ENCODE measurements at places on chromosomes 11 and 22. TPM values are rescaled to one million over a fixed set of nuclear protein-coding genes. Genes with fewer than 3 reads are reported as not detected.
A peak's percentile ranks its signal among the peaks of the same experiment; 100 is the strongest.

DNA sequence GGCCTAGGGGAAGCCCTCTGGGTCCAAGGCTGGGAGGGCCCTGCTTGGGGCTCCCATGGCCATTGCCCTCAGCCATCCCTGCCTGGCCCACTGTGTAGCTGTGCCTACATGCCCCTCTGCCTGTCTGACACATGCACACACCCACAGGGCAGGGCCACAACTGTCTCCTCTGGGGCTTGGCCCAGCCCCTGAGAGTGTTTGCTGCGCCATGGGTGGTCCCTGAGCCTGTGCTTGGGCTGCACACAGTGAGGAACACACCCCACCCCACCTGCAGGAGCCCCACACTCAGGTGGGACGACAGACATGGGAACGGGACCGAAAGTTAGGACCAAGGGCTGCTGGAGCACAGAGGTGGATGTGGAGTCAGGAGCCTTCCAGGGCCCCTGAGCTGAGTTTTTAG, 489.5 kb downstream of the TBC1D22A start:
- DNase-seq, result no peak

DNA sequence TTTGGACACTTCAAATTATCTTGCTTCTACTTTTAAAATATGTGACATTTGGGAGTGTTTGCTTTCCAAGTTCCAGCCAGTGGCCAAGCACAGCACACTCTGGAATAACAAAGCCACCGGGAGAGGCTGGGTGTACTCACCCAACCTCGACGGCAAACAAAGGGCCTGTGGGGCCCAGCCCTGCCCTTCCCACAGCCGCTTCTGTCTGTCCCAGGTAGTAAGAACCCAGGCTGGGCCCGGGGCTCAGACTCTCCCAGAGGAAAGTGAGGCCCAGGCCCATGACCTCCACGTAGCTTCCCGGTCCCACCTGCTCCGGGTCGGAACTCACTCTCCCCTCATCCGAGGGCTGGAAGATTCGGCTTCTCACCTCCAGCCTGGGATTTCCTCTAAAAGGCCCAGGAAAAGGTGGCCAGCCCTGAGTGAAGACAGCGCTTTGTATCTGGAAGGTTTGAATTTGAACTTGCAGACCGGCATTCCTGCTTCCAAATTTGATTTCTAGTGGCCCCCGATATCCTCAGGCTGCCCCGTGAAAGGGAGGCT, 93.5 kb downstream of the CELSR1 start:
- DNase-seq, result no peak

The SLC15A3 gene
- total RNA-seq, result 49.4 TPM

DNA sequence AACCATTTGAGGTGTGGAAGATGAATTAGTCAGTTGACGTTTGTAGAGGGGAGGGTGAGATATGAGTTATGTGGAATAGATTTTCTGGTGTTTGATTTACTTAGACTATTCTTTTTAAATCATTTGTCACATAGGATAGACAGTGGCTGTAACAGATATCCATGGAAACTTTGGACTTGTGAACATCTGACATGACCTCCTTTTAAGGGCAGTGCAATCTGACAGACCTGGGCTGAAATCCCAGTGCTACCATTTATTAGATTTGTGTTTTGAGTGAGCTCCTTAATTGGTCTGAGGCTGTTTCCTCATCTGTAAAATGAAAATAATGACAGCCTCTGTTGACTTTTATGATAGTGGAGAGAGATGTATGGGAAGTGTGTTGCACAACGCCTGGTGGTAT, 159.9 kb downstream of the TEAD1 start:
- DNase-seq, result no peak

The RAPSN gene
- total RNA-seq, result 4.9 TPM

DNA sequence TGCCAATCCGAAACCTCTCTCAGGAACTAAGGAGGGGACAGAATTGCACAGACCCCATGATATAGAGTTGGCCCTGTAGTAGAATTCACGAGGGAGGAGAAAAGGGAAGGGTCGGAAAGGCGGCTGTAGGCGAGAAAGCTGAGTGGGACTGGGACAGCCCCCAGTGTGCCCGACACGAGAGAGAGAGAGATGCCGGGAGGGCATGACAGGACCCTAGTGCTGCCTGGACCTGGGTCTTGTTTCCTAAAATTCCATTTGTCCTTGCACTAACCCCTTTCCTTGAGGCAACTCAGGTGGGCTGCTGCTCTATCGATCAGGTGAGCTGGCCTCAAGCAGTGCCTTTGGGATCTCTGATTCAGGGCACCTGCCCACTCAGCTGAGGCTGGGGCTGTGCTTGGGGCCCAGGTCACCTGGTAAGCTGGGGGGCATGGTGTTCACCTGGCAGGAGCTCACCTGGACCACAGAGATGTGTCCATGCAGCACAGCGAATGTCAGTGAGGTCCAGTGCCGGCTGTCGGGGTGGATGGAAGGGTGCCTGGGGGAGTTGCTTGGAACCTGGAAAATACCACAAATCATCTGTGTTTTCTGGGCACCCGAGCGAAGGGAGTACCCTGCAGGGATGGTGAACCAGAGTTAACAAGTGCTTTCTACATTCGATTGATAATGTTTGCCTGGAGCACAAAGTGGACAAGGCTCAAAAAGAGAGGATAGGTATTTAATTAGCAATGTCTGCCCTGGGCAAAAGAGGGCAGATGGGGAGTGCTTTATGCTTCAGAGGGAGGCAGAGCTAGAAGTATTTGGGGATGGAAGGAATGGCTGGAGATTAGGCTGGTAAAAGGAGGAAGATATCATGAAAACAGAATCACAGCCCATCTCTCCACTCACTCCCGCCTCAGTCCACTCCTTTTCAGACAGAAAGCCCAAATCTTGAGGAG, 61.6 kb downstream of the NAT10 start:
- no peak for DNase-seq

The RFPL2 gene
- total RNA-seq, result not detected

DNA sequence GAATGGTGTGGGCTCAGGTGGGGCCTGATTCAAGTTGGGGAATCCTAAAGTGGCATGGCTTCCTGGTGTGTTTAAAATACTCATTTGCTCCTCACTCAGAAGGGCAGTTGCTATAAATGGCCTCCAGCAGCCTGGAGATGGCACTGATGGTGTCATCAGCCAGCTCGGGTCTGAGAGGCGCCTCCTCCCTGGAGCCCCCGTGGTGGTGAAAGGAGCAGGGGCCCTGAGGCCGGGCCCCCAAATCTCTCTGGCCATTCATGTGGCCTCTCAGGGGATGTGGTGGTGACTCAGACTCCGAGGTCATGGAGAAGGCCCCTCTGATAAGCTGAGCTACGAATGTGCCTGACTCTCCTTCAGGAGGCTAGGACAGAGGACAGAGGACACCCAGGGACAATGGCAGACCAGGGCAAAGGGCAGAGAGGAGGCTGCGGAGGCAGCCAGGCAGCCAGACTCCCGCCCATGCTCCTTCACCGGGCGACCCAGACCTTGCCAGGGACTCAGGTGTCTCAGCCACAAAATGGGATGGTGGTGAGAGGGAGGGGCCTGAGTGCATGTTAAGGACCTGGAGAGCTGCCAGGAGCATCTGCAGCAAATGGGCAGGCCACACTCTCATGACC, 129.2 kb downstream of the CTTN start:
- DNase-seq, result no peak

- DNase-seq, result no peak
These were observed 347.3 kb upstream of the RAG2 start for GRCh38 chr11:36945384-36945783.

The ST13 gene
- total RNA-seq, result 238 TPM

DNA sequence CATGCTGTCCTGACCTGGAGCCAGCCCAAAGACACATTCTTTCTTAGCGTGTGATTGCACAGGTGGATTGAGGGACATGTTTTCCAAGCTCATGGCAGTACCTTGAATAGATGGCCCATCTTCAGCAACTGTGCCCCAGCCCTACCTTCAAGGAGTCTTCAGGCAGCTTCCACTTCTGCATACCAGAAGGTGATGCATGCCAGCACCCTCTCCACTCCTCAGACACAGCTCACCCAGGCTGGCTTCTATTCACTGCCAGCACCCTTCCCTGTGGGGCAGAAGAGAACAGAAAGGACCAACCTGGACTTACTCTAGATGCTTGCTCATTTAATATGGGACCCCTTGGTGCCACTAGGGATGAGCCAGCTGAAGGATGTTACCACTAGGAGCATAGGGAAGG, 466.4 kb upstream of the ISX start:
- DNase-seq, result no peak

GRCh38 chr11:77212314-77213007, 84.4 kb downstream of the MYO7A start:
- DNase-seq, result no peak

GRCh38 chr11:65351511-65351910, 3.0 kb upstream of the TIGD3 start:
- DNase-seq, result no peak

The HEPHL1 gene
- total RNA-seq, result not detected

DNA sequence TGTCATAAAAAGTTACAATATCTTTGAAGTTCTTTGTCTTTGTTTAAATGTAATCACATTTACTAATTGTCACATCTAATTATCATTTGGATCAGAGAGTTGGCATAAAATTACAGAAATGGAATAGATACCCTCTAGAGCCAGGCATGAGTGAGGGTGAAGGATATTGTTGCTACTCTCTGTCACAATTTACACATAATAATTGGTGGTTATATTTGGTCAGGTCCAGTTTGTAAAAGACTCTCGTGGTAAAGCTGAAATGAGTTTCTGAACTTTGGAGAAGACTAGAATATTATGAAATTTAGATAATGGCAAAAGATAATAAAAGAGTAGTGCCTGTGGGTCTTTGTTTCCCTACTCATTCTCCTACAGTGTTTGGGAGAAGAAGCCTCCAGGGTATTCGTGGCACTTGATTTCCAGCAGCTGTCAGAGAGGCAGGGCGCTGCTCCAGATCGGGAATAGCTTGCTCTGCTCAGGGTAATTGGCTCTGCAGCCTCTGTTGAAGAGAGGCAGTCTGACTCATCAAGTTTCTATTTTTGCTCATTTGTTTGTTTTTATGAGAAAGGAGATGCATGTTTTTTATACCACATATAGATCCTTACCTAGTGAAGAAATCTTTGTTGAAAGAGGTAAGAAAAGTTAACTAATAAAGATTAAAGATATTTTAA, 349.9 kb downstream of the CNTN5 start:
- no peak for DNase-seq

GRCh38 chr11:96459751-96460150, 69.9 kb downstream of the JRKL start:
- DNase-seq, result no peak

DNA sequence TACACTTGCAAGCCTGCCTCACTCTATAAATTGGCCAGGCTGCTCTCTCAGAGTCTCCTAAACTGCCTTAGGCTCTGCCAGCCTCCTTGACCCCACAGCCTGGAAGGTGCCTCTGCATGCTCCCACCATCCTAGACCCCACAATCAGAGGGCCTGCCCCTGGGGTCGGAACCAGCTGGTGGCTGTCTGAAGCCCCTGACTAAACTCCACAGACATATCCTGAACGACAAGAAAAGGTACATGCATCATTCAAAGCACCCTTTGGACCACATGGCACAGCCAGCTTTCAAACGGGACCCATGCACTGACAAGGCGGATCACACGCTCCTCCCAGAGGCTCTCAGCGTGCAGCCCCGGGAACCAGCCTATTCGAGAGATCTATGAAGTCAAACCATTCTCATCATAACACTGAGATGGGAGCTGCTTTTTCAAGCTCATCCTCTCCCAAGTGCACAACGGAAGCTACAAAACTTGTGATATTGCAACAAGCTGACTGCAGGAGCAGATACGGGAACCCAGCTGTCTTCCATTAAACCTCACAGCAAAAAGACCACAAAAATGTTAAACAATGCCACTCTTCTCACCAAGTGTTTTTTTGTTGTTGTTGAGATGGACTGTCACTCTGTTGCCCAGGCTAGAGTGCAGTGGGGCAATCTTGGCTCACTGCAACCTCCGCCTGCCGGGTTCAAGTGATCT, 8.1 kb downstream of the SHANK2 start:
- DNase-seq, result no peak

The TEX54 gene
- total RNA-seq, result not detected

The AGBL2 gene
- total RNA-seq, result 1.8 TPM

DNA sequence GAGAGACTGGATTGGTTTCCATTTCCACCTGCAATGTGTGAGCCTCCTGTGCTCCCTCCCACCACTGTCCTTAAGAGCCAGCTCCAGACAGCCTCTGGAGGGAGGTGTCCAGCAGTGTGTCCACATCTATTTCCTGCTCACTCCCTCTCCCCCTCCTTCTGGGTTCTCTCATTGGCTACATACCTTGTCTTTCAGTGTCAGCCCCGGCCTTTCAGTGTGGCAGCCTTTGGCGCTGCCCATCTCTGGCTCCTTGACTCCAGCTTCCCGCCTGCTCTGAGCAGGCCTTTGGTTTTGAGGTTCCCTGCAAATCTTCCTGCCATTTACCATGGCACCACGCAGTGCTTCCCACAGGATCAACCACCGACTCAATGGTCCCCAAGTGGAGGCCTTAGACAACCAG, 19.0 kb upstream of the PTPRJ start:
- no peak for DNase-seq

GRCh38 chr11:27215471-27216269, 147.3 kb downstream of the CCDC34 start:
- DNase-seq, result no peak

GRCh38 chr22:45190202-45190872, 26.6 kb downstream of the NUP50 start:
- DNase-seq, result no peak

The MRTFA gene
- total RNA-seq, result 53.5 TPM

The LGR4 gene
- total RNA-seq, result 16.8 TPM

DNA sequence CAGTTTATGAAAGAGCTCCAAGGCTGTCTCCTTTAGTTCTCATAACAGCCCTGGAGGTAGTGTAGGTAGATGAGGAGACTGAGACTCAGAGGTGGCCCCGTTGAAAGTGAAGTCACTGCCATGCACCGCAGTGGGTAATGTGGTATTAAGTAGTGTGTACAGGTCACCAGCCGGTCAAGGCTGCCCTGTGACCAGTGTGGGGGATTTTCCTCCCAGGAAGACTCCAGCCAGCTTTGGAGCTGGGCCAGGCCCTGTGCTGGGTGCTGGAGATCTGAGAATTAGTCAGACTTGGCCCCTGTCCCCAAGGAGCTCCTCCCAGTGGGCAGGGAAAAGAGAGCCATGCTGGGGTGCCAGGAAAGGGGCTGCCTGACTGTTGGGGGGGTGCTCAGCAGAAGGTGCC, 5.3 kb downstream of the OMP start:
- peak; percentile 80 for DNase-seq

DNA sequence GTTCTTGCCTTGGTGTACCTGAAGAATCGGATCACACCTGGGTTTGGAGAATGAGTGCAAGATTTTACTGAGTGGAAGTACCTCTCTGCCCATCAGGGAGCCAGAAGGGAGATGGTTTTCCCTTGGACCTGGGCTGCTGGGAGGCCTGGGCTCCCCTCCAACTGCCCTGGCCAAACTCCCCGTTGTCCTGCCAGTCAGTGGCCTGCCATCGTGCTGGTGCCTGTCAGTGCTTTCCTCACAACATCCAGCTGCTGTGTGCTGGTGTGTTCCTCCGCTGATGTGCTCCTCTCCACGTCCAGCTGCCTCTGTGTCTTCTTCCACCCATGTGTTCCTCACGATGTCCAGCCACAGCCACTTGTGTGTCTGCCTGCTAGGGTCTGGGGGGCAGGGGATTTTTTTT, 87.9 kb upstream of the CLPB start:
- no peak for DNase-seq

GRCh38 chr22:36891646-36892045, 21.8 kb upstream of the CSF2RB start:
- DNase-seq, result no peak

GRCh38 chr11:67277231-67277961, 11.1 kb downstream of the GRK2 start:
- DNase-seq, result peak; percentile 89

Measured in sciatic nerve (tissue), 2 donors.